ENCODE measurements at places on chromosomes 5 and 9.

GRCh38 chr9:128127568-128127989, at the start of gene PTGES2:
PTGES2 (minus strand) TSS chr9:128127729; CDS start chr9:128127717, 12 bp downstream.
- DNase-seq, result peak; percentile 79

GRCh38 chr5:141514330-141515133, 25.7 kb downstream of the PCDHGC5 start:
- no peak for DNase-seq

- peak; percentile 55 for DNase-seq
These were observed at the start of gene RMND5B for GRCh38 chr5:178130576-178131445. RMND5B (plus strand) TSS chr5:178131014; CDS start chr5:178138120, 7,106 bp downstream.

- DNase-seq, result no peak
These were observed 2.2 kb downstream of the LMAN2 start for GRCh38 chr5:177349362-177349647.

- no peak for DNase-seq
These were observed 455.0 kb downstream of the CTNND2 start for GRCh38 chr5:11449217-11449616.

- DNase-seq, result no peak
These were observed 23.6 kb downstream of the ATG10 start for GRCh38 chr5:81995407-81995806.

DNA sequence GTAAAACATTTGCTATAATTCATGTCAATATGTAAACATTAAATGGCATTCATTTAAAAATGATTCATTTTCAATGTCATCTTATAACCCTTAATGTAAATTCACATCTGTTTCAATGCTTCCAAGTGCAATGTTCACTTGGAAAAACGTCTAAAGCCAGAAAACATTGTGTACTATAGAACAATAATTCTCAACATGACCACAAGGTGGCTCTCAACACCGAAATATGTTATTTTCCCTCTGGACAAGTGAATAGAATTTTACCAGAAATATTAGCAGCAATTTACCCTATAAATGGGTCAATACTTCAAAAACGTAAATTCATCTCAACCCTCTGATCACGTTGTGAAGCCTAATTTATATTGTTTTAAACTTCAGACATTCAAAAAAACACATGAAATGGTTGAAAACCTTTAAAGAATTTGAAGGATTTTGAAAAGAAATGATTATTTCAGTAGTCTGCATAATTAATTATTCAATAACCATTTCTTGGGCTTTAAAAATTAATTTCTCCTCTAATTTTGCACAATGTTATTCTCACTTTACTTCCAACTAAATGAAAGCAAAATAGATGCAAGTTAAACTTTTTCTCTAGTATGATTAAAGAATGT, 11.0 kb downstream of the CDH10 start:
- DNase-seq, result peak; percentile 26

GRCh38 chr5:32908641-32909040, 197.5 kb downstream of the NPR3 start:
- no peak for DNase-seq

DNA sequence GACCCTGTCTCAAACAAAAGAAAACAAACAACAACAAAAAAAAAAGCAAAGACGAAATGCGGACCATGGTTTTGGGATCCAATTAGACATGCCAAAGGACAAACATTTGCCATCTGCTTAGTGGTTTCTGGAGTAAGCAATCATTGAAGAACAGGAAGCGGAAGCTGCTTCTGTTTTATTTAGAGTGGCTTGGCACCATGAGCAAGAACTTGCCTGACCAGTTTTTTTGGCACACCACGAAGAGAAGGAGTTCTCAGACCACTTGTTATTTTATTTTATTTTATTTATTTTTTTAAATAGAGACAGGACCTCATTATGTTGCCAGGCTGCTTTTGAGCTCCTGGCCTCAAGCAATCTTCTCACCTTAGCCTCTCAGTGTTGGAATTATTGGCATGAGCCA, 17.0 kb downstream of the BTF3 start:
- no peak for DNase-seq

GRCh38 chr5:160837749-160838593, 14.0 kb downstream of the ATP10B start:
- peak; percentile 52 for DNase-seq

DNA sequence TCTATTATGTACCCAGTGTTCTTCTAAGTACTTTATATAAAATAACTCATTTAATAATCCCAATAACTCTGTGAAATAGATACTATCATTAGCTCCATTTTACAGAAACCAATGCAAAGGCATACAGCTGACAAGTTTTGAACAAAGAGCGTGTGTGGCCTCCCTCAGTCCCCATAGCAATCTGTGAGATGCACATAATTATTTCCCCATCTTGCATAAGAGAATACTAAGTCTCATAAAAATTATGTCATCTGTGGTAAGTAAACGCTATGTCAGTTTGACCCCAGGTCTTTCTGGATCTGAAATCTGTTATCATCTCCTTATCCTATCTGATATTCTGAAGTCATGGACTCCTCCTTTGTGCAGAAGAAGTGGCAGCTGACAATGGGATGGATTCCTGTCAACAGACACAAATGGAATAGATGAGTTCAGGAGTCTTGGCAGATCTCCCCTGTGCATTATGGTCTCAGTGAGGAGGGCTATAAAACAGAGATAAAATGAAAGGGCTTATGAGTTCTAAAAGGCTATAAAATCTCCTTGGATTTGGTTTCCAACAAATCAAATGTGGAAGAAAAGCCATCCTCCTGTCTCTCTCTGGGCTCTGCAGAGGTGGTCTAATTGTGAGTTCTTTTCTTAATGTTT, 162.5 kb upstream of the TLE4 start:
- no peak for DNase-seq

DNA sequence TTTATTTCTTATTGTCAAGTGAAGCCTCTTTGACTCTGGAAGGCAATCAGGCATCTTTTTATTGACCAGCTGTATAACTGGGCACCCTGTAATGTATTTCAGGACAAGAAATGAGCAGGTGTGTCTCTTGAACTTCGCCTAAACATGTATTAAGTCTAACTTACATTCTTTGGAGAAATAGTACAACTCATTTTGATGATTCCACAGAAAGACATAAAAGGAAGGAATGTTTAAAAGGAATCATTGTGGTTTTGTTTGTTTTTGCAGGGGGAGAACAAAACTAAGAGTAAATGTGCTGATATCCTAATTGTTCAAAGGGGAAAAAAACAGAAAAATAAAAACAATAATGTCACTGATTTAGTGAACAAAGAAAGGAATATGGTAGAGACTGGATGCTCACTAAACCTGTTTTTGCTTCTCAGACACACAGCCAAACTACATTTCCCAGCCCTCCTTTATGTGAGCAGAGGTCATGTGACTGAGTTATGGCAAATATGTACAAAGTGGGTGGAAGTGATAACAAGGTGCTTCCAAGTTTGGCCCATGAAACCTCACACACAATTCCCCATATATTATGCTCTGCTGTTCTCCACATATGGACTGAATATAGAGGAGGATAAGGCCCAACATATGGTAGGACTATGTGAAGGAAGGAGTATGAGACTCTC, 150.6 kb upstream of the ACOT12 start:
- no peak for DNase-seq

DNA sequence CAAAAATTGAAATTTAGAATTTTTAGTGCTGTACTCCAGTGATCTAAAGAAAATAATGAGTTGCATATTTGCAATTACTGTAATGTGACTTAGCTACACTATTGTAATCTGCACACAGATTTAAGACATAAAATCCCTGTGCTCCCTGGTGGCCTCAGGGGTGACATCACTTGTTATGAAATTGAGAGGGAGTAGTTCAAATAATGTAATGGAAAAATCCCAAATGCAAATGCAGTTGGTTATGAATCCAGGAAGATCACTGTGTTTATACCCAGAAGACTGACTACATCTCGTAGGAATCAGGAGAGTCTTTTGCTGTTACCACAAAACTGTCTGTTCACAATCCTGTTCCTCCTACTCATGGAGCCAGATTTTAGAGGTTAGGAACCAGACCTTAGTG, 178.7 kb upstream of the FBXL17 start:
- DNase-seq, result peak; percentile 95

DNA sequence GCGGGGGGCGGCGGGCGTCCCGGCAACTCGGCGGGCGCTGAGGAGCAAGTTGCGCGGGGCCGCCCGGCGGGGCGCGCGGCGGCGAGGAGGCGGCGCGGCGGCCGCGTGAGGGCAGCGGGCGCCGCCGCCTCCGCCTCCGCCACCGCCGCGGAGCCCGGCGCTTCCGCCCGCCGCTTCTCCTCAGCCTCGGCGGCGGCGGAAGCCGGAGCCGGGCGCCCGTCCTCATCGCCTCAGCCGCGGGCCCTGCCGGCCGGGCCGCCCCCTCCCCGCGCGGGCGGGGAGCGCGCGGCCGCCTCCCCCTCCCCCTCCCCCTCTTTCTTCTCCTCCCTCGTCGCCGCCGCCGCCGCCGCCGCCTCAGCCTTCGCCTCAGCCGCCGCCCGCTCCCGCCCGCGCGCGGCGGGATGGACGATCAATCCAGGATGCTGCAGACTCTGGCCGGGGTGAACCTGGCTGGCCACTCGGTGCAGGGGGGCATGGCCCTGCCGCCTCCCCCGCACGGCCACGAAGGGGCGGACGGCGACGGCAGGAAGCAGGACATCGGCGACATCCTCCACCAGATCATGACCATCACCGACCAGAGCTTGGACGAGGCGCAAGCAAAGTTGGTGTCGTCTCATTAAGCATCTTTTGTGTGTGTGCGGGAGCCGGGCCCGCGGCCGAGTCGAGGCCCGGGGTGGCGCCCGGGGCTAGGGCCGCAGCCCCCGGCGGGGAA, at the start of gene PBX3:
Gene PBX3, plus strand, starts transcription at position 321 of the 712 bp plus-strand sequence.
- peak; percentile 28 for DNase-seq

GRCh38 chr5:171158581-171158980, 150.5 kb upstream of the TLX3 start:
- DNase-seq, result no peak

GRCh38 chr5:98606961-98607360, 166.5 kb upstream of the RGMB start:
- DNase-seq, result no peak

DNA sequence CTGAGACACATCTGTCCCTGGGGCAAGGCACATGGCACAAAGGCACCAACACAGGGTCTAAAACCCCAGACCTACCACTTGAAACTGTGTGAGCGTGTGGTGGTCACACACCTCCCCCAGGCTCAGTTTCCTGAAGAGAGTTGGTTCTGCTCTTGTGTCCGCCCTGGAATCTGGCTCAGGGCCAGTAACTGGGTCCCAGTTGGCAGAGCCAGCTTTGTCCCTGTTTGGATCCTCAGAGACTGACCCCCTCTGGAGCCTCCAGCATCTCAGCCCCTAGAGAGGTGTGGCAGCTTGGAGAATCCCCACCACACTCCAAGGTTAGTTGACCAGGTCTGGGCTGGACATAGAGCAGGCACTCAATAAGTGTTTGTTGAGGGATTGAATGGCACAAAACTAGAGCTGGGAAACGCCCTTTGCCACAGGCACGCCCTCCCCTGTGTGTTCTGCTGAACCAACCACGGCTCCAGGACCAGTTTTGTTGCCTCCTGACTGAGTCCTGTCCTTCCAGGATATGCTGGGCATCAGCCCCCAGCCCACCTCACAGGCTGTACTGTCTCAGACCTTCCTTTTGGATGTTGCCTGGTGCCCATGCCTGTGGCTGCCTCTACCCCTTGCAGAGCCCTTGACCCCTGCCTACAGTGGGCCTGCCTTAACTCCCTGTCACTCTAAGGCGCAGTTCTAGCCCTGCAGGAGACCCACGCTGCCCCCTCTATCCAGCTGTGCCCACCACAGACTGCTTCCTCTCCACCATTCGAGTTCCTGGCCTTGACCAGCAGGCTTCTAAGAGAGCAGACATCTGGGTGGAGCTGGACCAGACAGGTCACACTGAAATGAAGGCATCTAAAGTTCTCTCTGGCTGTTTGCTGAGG, 3.8 kb upstream of the PDLIM4 start:
- no peak for DNase-seq

GRCh38 chr9:108997112-108997511, 16.2 kb downstream of the CTNNAL1 start:
- no peak for DNase-seq

DNA sequence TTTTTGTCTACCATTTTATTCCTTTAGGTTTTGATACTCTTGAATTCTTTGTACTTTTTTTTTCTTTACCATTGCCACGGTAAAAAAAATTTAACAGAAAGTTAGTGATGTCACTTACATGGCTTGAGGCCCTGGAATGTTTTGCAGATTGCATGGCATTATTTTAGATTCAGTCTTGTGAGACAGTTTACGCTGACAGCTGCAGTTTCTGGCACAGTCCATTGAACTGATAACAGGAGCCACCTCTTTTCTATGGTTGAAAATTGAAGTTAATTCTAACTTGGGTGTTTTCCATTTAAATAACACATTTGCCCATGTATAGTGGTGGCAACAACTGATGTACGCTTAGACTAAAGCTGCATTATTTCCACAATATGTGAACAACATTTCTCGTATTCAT, 1028.5 kb downstream of the CDH18 start:
- no peak for DNase-seq

DNA sequence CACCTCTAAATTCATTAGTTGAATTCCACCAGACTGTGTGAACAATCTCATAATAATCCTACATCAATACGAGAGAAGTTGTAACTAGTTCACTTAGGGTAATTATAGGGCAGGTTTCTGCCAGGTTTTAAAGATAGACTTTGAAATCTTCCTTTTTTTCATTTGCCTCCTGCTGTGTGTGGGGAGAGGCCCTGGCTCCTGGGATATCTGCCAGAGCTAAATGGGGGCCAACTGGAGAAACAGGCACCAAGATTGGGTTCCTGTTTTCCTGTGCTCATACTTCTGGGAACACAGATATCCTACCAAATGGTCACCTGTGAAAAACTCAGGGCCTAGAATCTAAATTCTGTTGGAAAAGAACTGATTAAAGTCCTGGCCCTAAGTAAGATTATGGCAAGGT, 42.3 kb downstream of the SH3RF2 start:
- DNase-seq, result no peak

GRCh38 chr5:118994595-118994994, 6.2 kb upstream of the DTWD2 start:
- DNase-seq, result no peak

DNA sequence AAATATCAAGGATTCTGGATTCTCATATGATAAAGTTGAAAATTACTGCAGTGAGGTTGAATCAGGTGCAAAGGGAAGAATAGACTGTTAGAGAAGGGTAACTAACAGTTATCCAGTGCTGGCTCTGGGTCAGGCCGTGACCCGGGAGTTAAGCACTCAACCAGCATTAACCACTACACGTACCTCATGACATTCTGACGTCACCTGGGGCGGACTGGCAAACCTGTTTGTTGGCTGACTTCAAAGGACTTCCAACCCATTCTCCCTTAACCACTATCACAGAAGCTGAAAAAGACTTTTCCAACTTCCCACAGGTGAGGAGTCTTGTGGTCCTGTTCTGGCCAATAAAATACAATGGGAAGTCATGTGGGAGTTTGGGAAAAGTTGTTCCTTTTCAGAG, 268.9 kb downstream of the ENC1 start:
- no peak for DNase-seq
